ENCODE measurements at places on chromosomes 4 and X. TPM values are rescaled to one million over a fixed set of nuclear protein-coding genes. Genes with fewer than 3 reads are reported as not detected.

BMX gene
- total RNA-seq: 0.14 TPM

NLGN4X gene
- total RNA-seq: 0.55 TPM

SPATA4 gene
- 0.28 TPM for total RNA-seq

RENBP gene
- 2.0 TPM for total RNA-seq

ADGRG4 gene
- total RNA-seq: not detected

RGN gene
- 3.3 TPM for total RNA-seq

MAGEB10 gene
- total RNA-seq: not detected

FAM184B gene
- total RNA-seq: under 0.01 TPM

UGT2B10 gene
- total RNA-seq: not detected

COL4A5 gene
- total RNA-seq: 102 TPM

TECRL gene
- not detected for total RNA-seq

S100P gene
- total RNA-seq: 0.18 TPM

CSAG1 gene
- not detected for total RNA-seq

SOWAHD gene
- 0.43 TPM for total RNA-seq

CXorf49B gene
- total RNA-seq: not detected

TNIP2 gene
- 47.1 TPM for total RNA-seq

CCKAR gene
- total RNA-seq: 0.57 TPM
